ENCODE measurements at places on chromosomes 4 and X.

DNA sequence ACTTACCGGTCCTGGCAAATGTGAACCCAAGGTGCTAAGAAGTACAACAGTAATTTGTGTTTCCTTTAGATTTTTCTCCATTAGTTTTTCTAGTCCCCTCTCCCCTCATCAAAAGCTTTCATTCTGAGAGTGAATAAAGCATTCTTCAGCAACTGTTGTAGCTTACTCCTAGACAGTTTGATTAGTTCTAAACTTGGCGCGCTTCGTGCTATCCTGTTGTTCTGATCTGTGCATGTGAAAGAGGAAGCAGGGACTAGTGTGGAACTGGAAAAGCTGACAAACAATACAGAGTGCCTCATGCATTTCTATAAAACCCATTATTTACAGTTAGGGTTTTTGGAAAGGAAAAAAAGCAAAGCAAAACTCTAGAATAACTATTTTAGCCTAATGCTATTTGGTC is 556.9 kb upstream of the SLIT2 start:
- DNase-seq, result no peak

GRCh38 chr4:184485279-184485678 is 10.9 kb upstream of the IRF2 start:
- DNase-seq, result no peak

DNA sequence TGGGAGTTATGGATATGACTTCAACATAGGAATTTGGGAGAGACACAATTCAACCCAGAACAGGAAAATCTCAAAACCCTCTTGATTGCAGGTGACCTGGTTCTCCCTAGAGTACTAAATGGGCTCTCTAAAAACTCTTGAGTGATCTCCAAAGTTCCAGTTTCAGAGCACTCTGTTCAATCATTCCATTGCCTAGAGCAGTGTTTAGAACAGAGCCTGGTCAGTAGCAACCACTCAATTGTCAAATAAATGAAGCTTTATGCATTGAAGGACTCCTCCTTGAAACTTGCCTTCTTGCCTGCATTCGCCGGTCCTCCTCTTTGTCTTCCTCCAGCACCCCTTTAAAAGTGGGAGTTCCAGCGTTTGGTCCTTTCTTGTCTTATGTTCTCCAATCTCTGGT is 85.8 kb downstream of the KIT start:
- DNase-seq, result no peak

DNA sequence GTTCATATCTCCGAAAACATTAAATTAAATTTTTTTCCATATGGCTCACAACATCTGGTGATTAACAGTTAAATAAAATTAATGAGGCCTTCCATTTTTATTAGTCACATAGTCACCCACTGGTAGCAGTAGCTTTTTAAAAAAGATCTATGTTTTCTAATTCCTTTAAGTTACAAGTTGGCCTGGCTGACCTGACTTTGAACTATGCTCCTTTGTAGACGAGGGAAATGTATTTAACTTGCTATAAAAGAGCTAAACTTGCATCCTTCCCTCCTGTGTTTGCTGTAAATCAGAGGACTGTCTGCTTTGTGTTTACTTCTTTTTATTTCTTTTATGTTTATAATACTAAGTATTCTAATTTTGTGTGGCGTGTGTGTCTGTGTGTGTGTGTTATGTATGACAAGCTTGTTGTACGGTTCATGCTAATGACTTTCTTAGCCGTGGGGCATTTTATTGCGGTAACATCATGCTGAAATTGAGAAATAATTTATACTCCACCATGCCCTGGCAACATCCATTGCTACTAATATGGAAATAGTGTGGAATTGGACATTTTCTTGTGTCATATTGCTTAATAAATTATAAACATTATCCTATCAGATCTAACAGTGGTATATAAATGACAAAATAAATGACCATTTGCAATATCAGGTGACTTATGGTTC is 241.7 kb downstream of the SNCA start:
- no peak for DNase-seq

- no peak for DNase-seq
These were observed 532.8 kb downstream of the KCNIP4 start for GRCh38 chr4:21415728-21416127.

DNA sequence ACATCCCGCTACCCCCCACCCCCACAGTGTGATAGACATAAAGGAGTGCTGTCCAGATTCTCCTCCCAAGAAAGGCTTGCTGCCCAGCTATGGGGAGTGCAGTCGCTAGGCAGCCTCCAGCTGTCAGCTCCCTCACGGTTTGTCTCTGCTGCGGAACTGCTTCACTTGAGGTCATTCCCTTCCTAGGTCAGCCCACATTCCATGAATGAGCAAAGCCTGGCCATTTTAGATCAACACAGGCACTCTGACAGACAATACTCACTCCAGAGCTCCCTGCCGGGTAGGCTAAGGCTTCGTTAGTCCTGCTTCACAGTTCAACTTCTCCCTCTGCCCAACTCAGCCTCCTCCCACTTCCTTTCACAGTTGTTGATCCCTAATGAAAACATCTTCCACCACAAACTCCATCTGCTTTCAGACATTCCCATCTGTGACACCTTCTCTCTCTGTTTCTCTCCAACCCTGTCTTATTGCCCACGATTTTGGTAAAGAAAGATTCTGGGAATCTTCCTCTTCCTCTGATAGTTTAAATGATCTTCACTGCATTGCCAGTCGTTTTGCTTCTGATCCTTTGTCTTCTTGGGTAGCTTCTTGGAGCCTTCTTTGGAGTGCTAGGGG is 318.9 kb upstream of the F9 start:
- DNase-seq, result no peak

DNA sequence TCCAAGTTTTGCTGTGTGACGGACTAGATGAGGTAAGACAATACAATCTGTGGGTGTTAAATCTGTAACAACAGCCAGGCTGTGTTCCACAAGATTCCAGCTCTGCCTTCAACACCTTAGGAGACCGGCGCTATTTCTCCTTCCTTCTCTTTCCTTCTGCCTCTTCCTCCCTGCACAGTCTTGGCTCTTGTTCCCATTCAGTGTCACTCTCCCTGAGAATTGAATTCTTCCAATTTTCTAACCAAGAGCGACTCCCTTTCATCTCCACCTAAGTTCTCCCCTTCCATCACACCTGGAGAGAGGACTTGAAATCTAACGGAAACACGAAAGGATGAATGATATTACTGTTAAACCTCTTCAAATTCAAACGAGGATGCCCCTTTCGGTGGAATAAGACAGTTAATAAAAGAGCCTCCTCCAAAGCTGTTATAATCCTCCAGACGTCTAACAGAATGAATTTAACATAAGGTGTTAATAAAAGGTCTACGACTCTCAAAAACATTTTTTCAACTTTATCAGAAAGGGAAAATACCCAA is 2.7 kb downstream of the EPHA5 start:
- no peak for DNase-seq

DNA sequence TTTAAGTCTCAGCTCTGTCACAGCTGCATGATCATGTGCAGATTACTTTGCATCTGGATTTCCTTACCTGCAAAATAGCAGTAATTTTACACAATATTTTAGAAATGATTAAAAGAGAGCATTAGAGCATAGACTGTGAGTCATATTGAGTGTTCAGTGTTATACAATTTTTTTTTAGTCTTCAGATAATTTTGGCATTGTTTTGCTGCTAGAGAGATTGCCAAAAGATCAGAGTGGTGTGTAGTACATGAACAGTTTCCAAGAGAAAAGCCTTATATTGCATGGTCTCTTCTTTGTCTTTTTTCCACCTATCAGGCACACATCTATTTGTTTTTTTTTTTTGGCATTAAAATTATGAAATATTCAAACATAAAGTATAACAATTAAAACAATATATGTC is 209.6 kb upstream of the TLL1 start:
- peak; percentile 34 for DNase-seq

DNA sequence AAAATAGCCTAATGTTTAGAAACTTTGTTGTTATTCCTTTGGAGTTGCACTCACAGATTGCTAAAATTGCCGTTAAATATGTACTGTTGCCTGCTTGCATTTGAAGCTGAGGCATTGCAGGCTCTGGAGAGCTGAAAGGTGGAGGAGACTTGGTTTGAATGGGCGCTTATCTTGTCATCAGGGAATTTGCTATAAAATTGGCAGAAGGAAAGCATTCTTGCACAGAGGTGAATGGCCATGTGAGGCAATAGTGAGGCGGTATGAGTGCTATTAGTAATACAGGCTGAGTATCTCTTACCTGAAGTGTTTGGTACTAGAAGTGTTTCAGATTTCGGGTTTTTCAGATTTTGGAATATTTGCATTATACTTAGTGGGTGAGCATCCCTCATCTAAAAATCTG is 41.3 kb downstream of the TRAPPC11 start:
- DNase-seq, result no peak

- DNase-seq, result peak; percentile 62
These were observed 68.7 kb upstream of the TAB3 start for GRCh38 chrX:30957753-30958152.

DNA sequence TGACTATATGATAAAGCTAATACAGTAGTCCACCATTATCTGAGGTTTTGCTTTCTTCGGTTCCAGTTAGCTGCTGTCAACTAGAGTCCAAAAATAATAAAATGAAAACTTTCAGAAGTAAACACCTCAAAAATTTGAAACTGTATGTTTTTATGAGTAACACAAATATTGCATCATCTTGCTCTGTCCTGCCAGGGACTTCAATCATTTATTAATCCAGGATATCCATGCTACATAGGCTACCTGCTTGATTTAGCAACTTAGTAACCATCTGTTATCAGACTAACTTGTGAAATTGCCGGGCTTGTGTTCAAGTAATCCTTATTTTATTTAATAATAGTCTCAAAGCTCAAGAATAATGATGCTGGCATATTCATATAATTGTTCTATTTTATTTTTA is 1537.8 kb upstream of the PABPC4L start:
- DNase-seq, result no peak

DNA sequence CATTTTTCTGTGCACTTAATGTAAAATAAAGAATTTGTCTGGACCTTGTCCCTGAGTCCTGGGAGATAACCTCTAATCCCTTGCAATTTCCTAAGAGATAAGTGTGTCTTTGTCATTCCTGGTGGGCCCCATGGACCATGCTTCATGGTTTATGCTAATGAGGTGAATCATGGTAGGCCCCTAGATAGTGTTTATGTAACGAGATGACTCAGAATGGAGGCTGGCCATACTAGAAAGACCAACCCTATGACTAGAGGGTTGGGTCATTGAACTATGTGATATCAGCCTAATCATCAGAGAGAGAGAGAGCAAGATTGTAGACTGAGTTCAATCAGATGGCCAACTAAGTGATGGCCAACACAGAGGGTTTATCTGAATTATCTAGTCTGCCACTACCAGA is 64.2 kb upstream of the NHSL2 start:
- peak; percentile 22 for DNase-seq

DNA sequence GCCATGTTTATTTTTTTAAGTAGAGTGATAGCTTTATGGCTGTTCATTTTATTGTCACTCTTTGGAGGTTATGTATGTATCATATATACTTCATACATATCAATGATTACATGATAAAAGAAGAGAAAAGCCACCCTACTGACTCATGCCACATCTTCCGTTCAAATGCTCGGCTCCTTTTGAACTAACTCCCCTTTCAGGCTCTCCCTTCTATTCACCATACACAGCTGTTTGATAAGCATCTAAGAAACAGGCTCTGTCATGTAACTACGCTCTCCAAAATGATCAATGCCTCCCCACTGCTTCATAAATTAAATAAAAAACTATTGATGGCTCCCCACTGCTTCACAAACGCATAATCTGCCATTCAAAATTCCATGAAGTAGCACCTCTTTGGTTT is 89.4 kb downstream of the SEL1L3 start:
- DNase-seq, result no peak

DNA sequence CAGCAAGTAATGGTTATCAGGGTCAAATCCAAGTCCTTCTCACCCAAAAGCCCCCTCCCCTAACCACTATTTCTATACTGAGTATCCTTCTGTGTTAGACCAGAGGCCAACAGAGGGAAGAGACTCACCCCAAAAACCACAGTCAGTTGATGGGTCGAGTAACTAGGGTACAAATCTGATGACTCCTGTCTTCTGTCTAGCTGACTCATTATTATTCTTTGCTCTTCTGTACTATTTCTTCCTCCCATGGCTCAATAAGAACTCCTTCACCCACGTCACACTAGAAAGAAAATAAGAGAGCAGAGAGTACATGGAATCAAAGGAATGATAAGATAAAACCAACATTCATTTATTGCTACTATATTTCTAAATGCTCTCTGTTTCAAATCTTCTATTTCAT is 2.0 kb downstream of the RAB40A start:
- peak; percentile 48 for DNase-seq

- peak; percentile 10 for DNase-seq
These were observed 132.8 kb upstream of the KLF3 start for GRCh38 chr4:38531141-38531727.

GRCh38 chrX:150683536-150684146 is 9.6 kb upstream of the MTMR1 start:
- DNase-seq, result peak; percentile 38

GRCh38 chr4:15515106-15515505 is 45.4 kb downstream of the CC2D2A start:
- DNase-seq, result no peak

GRCh38 chr4:36024901-36025660 is 219.2 kb downstream of the ARAP2 start:
- no peak for DNase-seq

All from fibroblast of upper back skin (primary cell).